ENCODE measurements at places on chromosomes 4 and X.

DNA sequence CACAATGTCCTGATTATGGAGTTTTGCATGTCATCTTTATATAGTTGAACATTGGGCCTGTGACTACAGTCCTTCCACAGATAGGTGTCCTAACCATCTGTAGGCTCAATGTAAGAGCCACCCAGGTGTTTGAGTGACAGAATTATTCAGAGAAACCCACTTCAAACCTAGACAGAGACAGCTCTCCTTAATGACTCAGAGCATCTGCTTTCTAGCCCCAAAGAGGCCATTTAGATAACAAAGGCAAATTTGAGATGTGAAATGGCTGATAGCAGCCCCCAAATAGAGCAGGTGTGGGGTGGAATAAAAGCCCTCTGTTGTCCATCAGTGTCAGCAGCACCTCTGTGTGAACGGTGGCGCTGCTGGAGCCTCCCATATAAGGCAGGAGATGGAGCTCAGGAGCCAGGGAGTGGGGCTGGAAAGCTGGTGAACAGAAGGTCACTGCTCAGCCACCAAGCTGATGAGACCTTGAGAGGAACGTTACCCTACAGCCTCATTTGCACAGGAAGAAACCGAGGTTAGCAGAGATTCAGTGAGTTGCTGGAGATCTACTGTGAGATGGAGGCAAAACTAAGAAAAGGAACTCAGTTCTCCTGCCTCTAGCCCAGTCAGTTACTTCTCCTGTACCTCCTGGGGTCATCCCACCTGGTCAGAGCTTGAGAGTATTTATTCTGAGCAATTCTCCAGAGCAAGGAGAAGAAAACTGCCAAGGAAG lies 153.3 kb upstream of the LNX1 start:
- no peak for DNase-seq

DNA sequence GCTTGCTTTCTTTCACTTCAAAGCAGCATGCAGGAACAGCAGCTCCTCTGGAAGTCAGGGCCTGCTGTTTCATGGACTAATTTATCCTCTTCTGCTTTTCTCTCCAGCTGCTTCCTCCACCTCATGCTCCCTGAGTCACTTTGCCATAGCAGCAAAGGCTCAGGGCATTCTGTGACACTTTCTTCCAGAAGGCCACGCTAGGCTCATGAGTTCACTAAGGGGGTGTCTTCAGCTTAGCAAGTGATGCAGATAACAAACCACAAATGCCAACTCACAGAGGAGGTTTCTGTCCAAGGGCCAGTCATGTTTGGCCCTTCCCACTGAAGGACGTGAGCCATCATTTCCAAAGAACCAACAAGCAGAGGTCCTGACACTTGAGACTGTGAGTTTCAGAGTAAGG lies 200.2 kb downstream of the ADGRA3 start:
- no peak for DNase-seq

DNA sequence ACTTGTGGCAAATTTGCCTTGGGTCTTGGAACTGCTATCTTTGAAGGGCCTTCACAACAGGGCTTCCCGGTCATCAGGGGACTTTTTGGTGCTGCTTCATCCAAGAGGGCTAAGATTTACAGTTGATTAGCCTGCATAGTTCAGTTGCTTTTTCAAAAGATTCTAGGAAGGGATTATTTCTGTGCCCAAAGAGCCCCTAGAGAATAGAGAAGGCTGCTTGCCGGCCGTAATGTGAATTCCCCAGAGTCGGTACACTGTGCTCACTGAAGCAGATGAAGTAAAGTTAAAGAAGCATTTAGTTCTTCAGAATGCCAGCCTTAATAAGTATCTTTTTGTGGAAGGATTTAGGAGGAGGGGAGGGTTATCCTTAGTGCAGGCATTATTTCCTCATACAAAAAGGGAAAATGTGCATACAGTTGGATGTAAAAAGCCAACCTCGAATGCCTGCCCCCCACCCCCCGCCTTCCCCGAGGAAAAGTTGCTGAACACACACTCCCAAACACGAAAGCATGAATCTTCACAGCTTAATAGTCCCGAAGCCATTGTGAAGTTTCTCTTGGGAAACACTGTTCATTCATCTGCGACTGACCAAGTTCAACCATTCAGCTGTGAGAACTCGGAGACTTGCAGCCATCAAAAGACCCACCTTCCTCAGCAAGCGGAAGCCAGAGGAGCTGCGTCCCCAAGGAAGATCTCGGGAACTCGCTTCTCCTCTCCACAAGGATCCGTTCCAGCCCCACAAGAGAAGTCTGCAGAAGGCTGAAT lies 47.6 kb downstream of the ANOS1 start:
- no peak for DNase-seq

- no peak for DNase-seq
Observed at GRCh38 chrX:133905305-133905704, 80.1 kb downstream of the GPC3 start.
